CD4-positive, alpha-beta T cell treated with Interleukin-10 for 1 hour (primary cell): ENCODE measurements at places on chromosomes 2 and 18.

GRCh38 chr2:160411167-160411566 lies 82.4 kb downstream of the RBMS1 start:
- DNase-seq: peak; percentile 46

- DNase-seq: no peak
Measured at GRCh38 chr18:26556573-26556972, 8.2 kb upstream of the KCTD1 start.

DNA sequence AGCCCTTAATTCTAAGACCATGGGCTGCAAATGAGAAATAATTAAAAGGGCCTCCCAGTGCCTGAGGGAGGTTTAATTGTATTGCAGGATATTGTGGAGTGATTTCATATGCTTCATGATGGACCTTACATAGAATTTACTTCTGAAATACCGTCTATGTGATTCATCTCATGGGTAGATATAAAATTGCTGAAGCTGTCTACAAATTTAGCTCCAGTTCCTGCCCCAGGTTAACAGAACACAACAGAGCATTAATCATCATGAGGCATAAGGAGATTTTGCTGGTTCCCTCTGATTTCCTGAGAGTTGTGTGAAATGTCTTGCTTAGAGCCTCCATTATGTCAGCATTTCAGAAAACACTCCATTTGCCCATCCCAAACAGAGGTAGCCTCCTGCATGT lies 770 bp downstream of the UPP2 start:
- DNase-seq: no peak

GRCh38 chr2:240643093-240643810 lies 18.0 kb downstream of the GPR35 start:
- no peak for DNase-seq

DNA sequence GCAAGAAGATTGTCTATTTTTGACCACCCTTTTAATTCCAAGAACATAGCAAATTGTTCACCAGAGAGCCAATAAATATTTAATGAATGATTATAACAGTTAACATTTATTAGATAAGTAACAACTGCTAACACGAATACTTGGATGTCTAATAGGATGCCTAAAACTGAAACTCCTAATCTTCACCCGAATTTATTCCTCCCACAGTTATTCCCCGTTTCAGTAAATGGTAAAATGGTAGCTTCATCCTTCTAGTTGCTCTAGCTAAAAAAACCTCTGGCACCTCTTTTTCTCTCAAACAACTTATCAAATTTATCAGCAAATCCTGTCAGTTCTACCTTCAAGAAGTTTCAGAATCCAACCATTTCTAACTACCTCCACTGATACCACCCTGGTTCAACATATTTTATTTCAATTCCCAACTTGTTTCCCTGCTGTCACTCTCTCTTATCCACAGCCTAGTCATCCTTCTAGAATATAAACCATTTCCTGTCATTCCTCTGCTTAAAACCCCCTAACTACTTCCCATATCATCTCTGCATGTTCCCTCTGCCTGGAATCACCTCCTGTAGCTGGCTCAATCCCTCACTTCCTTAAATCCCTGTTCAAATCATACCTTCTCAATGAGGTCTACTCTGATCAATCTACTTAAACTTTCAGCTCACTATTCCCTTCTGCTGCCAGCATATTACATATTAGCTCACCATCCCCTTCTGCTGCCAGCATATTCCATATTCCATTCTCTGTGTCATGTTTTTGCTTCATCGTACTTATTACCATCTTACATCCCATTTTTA lies 93.8 kb downstream of the ROCK2 start:
- no peak for DNase-seq

GRCh38 chr2:232038251-232038880 lies 76.9 kb downstream of the DIS3L2 start:
- no peak for DNase-seq

GRCh38 chr18:78123926-78124797 lies 855.5 kb upstream of the SALL3 start:
- DNase-seq: no peak

- DNase-seq: no peak
Measured at GRCh38 chr2:20064841-20065240, 13.4 kb upstream of the LAPTM4A start.

DNA sequence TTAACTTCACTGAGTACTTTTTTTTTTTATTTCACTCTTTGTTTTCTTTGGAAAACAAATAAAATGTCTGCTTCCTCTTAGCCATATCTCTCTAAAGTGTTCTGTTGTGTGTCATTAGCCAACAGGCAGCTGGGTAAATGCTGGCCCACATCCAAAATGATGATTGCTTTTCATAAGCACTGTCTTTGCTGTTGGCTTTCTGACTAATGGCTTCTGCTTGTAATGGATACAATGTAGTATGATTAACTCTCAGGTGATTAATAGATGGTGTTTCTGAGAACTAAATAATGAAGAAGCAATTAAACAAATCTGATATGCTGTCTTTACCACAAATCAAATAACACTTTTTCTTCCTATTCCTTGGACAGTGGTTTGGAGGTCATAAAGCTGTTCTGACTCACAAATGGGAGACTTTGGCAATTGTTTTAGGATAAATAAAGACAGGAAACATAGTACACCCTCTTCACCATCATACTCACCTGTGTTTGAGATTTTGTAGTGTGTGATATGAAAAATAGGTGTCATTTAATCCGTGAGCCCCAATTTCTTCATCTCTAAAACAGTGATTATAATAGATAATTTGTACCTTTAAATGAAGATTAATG lies 888.4 kb downstream of the TSN start:
- no peak for DNase-seq

- no peak for DNase-seq
Measured at GRCh38 chr2:218877891-218878290, 2.8 kb upstream of the WNT10A start.

DNA sequence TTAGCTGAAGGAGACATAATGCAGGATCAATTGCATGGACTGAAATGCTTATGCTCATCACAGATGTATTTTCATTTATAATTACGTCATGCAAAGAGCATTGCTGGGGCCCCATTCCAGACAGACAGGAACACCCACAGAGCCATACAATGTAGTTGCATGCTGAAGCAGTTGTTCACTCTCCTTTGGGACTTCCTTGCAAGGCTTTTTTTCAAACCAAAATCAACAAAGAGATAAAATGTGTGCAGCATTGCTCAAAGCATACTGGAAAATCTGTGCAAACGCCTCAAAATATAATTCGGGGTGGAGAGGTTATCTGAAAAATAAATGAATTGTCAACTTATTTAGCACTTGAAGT lies 463.2 kb downstream of the CDH2 start:
- no peak for DNase-seq

- DNase-seq: no peak
Measured at GRCh38 chr2:216446343-216446742, 34.1 kb downstream of the SMARCAL1 start.

DNA sequence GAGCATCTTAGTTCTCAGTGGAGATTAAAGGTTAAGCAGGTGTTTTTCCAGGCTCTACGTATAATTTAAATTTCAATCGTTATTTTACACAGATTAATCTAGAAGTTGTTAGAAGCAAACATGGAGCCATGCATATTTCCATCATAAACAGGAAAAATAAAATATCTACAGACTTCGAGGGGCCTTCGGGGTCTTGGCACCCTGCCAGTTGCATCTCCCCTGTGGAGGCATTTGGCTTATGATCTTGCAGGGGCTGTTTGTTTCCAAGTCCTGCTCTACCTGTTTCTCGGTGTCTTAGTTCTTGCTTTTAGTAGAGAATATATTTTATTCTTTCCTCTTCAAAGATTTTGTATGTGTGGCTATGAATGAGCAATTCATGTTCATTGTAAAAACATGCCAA lies 67.2 kb upstream of the FAM136A start:
- DNase-seq: no peak

DNA sequence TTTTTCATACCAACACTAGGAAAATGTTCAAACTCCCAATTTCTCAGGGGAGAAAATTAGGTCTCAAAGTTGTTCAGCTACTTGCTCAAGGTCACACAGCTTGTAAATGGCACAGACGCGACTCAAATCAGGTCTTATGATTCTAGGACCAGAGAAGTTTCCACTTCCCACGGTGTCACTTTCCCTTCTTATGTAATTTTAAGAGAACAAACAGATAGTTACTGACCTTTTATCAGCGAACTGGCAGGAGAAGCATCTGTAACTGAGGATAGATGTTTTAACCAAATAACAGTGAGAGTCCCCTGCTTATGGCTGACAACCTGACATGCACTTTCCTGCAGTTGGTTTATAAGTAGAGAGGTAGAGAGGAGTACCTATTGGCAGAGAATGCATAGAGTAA lies 2.1 kb upstream of the KCNJ3 start:
- no peak for DNase-seq

GRCh38 chr18:67513280-67513679 lies 3.2 kb downstream of the DSEL start:
- DNase-seq: peak; percentile 14
